Uterus (tissue), 4 donors: ENCODE measurements at places on chromosomes 5 and 9. TPM values are rescaled to one million over a fixed set of nuclear protein-coding genes. Genes with fewer than 3 reads are reported as not detected.

DNA sequence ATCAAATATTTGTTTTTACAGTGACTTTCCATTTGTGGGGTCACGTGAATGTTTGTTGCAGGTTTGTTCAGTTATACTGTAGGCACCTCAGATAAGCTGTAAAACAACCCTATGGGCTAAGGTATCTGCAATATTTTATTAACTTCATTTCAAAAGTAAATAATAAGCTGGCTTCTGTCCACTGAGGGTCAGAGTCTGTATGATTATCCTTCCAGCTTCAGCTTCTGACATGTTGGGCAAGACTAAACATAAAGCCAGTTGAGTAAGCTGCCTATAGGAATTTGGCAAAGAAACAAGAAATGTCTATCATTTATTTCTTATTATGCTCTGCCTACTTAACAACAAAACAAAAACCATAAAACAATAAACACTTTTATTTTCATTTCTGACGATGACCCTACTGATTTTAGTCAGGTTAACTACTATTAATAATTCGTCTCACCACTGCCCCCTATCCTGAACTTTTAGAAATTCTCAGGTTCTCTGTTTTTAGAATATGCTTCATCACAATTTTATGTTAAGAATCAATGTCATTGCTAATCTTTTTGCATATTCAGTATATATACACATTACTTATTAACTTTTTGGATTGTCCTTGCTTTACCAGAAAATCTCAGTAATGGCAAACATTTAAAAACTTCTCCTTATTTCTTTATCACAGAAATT lies 413.6 kb upstream of the ADAMTSL1 start:
- no peaks in the 10 kb centered on the region for H3K27me3 ChIP-seq
- no peaks in the 10 kb centered on the region for H3K36me3 ChIP-seq
- DNase-seq: no peak
- H3K4me3 ChIP-seq: no peak overlapping the region

- no peak overlapping the region for H3K4me3 ChIP-seq
- no peak for DNase-seq
- no peak overlapping the region for H3K27ac ChIP-seq
- no peaks in the 10 kb centered on the region for H3K27me3 ChIP-seq
- no peaks in the 10 kb centered on the region for H3K4me1 ChIP-seq
Observed at GRCh38 chr9:81824802-81825730, 103.2 kb upstream of the SPATA31D4 start.

- no peak for DNase-seq
- H3K4me1 ChIP-seq: no peaks in the 10 kb centered on the region
- no peak overlapping the region for H3K27ac ChIP-seq
- H3K36me3 ChIP-seq: no peaks in the 10 kb centered on the region
Observed at GRCh38 chr5:52983731-52984636, 5.2 kb upstream of the ITGA2 start.

DNA sequence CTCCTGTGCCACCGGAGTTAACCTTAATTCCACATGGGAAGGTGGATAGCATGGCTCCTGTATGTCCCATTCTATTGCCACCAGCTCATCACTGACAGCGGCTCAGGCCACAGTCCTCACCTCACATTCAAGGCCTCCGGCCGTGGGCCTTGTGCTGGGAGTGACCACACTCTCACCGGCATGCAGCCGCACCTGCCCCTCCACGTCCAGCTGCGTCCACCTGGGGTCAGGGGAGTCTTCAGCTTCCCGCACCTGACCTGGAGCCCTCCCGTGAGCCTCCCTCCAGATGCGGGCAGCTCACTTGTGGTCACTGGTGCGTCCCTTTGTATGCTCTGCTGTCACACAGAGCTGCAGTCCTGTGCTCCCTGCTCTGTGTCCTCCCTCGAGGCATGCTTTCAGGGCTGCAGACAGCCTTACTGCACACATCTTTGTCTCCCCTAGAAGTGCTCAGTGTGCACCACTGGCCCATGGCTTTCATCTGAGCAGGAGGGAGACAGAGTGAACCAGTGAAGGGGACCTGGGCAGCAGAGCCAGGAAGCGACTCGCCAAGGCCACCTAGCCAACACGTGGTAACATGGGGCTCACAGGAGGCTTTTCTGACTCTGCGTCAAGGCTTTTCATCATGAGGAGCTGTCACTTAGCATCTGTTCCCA lies 210.1 kb downstream of the ERCC6L2 start:
- no peak overlapping the region for H3K27ac ChIP-seq
- no peak for DNase-seq
- H3K36me3 ChIP-seq: no peaks in the 10 kb centered on the region
- H3K4me1 ChIP-seq: no peaks in the 10 kb centered on the region

IGFBPL1 gene
- not detected for total RNA-seq

OR13C2 gene
- total RNA-seq: not detected

BAAT gene
- not detected for total RNA-seq

TAF11L10 gene
- total RNA-seq: not detected

IL7R gene
- total RNA-seq: 4.1 TPM
